ENCODE measurements at places on chromosomes 1 and 21.

DNA sequence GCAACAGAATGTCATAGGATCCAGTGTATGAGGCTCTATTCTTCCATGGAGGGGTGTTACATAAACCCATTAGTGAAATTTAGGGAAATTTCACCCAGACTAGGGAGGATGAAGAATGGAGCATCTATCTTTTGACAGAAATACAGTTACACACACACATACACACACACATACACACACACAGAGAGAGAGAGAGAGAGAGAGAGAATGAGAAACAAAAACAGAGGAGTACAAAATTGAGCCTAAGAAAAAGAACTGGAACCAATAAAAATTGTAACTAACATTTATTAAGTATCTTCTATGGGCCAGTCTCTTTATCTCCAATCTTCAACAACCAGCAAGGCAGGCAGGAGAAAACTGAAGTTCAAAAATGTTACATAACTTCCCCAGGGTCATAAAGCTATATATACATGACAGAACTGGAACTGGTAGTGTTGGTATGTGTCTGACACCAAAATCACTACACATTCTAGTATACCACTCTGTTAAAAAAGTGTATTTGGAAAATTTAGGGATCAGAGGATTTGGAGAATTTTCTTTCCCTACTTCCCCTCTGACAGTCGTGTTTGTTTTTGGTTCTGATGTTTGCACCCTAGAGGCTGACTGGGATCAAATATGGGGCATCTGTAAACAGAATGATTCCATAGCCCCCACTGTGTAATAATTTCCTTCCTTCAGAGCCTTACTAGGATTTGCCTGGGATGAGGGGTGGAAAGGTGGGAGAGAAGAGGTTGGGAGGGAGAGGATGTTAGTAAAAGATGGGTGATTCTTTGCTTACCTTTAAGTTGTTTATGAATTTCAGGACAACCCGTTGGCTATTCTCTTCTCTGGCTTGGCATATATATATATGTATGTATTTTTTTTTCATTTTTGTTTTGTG is 1.0 kb upstream of the ZFYVE9 start:
- no peak for DNase-seq

- no peak for DNase-seq
These were observed 3.0 kb downstream of the YARS1 start for GRCh38 chr1:32813941-32814739.

DNA sequence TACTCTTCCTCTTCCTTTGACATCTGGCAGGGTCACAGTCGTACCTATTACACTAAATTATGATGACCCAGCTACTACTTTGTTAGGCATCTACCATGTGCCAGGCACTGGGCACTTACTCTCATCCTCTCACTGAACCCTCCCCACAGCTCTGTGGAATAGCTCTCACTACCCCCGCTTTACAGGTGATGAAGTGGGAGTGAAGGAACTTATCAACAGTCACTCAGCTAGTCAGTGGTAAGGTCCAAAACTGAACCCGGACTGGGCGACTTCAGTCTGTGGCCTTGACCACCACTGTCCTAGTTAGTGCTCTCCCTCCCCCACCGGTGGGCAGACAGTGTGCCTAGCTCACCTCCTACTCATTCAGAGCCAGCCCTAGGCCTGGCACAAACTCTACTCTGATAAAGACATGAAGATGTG is 12.3 kb downstream of the ADGRB2 start:
- DNase-seq: no peak

GRCh38 chr21:21622460-21623234 is 624.4 kb downstream of the NCAM2 start:
- no peak for DNase-seq

GRCh38 chr1:73886716-73887115 is 311.3 kb downstream of the LRRIQ3 start:
- no peak for DNase-seq

GRCh38 chr1:32104127-32104526 is 3.7 kb upstream of the KPNA6 start:
- DNase-seq: no peak

DNA sequence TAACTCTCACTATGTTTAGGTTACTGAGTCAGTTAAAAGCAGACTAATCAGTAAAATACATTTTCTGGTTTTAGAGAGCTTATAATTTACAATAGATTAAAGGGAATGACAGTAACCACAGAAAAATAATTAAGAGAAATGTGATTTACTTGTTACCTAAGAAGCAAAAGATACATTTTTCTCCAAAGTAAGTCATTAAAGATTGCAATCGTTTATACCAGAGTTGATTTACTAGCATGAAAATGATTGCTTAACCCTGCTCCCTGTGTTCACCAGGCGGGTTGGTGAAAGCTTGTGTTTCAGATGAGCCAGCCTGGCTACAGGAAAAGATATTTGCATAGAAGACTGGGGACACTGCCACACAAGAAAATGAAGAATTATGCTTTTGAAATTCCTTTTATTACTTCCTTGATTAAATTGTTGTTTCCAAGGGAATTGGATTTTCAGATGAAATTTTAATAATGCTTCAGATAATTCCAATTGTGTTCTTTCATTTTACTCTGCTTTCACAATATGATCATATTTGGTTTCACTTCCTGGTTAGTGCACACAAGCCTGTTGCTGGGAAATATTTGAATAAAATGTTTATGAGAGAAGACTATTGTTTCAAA is 27.9 kb downstream of the LRRC8B start:
- DNase-seq: no peak

- DNase-seq: no peak
These were observed 36.1 kb downstream of the ACTA1 start for GRCh38 chr1:229397762-229398161.

DNA sequence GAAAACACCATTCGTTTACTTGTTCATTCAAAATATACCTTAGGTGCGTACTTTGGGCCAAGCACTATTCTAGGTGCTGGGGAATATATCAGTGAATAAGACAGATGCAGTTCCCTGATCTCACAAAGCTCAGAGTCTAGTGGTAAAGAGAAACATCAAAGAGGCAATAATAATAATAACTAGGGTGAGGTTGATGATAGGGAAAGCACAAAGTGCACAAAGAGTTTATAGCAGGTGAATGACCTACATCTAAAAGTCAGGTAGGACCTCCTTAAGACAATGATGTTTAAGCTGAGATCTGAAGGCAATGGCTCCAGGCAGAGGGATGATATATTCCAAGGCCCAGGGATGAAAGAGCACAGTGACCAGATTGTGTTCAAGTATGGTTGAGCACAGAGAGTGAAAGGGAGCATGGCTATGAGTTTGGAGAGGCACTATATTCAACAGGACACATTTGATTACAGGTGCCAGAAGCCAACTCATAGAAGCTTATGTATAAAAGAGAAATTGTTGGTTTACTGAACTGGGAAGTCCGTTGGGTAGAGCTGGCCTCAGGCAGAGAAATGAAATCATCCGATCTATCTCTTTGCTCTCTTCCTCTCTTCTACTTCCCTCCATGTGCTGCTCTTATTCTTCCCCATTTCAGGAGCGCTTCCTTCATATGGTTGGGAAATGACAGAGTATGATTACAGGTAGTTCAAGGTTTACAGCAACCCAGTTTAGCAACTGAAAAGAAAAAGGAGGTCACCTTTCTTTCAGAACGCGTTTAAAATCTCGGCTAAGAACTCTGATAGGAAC is 23.0 kb upstream of the CCT8 start:
- no peak for DNase-seq

DNA sequence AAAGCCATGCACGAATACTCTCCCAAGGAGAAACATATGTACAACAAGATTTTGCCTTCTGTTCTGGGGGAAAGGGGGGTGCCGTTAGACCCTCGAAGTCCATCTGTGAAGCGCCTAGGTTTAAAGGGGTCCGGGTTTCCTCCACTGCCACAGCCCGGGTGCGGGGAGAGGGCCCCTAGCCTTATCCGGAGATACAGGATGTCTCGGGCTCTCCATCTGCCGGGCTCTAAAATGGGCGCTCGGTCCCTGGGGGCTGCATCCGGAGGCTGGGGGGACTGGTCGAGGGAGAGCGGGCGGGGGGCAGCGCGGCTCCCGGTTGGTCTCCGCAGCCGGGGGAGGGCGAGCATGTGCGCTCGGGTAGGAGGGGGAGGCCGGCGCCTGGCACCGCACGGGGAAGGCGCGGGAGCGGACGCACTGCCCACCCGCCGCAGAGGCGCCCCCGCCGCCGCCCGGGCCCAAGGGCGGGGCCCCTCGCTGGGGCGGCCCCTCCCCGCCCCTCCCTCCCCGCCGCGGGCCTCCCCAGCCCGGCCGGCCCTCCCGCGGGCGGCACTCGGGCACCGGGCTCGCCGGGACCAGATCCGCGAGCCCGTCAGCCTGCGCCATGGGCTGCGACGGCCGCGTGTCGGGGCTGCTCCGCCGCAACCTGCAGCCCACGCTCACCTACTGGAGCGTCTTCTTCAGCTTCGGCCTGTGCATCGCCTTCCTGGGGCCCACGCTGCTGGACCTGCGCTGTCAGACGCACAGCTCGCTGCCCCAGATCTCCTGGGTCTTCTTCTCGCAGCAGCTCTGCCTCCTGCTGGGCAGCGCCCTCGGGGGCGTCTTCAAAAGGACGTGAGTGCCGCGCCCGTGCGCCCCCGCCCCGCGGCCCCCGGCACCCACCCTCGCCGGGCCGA is 63.1 kb downstream of the ELK4 start:
- no peak for DNase-seq

GRCh38 chr1:220791285-220791684 is 4.6 kb downstream of the MTARC1 start:
- no peak for DNase-seq

DNA sequence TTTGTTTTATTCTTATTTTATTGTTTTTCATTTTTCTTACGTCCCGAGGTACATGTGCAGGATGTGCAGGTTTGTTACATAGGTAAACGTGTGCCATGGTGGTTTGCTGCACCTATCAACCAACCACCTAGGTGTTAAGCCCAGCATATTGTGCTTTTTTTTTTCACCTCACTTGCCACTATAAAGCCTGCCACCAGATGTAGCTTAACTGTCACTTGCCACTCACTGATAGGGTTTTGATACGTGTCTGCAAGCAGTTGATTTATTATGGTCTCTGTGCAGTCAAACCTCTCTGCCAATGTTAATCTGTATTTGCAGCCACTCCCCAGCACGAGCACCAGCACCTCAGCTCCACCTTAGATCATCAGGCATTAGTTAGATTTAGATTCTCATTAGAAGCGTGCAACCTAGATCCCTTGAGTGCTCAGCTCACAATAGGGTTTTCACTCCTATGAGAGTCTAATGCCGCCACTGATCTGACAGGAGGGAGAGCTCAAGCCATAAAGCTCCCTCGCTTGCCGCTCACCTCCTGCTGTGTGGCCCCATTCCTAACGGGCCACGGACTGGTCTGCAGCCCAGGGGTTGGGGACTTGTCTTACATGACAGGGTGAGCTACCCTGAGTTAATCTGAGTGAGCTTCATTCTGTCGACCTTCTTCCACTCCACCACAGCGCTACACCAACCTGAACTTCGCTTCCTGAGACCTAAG is 17.9 kb upstream of the ABCG1 start:
- DNase-seq: no peak

GRCh38 chr1:48773133-48773532 is 3.6 kb downstream of the BEND5 start:
- no peak for DNase-seq

GRCh38 chr1:183987593-183988318 is 49.8 kb downstream of the COLGALT2 start:
- DNase-seq: no peak

DNA sequence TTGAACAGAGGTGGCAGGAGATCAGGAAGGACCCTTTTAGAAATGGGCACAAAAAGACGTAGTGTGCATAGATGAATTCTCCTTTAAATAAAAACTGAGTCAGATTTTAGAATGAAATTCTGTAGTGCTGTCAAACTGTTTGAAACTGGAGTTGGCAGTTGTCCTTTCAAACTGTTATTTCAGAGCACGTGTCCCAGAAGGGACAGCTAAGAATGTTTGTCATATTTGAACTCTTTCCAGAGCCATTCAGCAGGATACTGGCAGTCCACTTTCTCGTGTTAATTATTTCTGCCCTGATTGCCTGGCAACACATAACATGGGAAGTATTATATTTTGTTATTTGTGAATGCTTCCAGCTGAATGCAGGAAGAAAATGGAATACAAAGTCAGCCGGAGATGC is 212.3 kb upstream of the DPYD start:
- no peak for DNase-seq

DNA sequence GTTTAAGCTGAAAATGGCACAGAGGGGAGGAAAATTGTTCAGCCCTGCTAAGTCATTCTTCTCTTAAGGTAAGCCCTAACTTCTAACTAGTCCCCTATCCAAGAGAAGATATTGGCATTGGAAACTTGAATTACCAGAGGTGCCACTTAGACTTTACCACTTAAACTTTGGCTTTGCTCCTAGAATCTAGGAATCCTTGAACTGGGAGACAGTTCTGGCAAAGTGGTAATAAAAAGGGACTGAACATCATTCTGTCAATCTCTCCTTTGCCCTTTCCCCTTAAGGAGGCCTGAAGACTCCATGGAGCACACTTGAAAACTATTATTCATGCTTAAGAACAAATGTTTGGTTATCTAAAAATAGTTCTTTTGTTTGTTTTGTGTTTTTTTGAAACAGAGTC is 8.4 kb downstream of the ATP1A4 start:
- no peak for DNase-seq

DNA sequence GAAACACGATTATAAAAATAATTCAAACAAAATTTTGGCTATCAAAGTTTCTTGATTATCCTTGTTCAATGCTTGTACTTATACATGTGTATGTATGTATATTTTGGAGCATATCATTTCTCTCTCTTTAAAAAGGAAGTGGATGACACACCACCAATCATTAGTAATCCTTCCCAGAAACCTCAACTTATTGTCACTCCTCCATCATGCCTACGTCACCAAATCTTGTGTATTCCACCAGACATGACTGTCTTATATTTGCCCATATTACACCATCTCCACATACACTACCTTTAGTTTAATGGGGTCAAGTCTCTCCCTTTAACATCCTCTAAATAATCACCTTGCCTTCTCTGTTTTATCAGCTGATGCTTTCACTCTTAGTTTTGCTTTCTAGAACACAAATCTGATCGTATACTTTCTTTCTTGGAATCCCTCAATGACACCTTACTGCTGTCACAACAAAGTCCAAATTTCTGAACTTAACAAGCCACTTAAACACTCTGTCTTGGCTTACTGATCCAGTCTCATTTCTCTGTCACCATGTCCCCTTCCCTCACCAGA is 124.0 kb downstream of the BRINP3 start:
- DNase-seq: no peak

DNA sequence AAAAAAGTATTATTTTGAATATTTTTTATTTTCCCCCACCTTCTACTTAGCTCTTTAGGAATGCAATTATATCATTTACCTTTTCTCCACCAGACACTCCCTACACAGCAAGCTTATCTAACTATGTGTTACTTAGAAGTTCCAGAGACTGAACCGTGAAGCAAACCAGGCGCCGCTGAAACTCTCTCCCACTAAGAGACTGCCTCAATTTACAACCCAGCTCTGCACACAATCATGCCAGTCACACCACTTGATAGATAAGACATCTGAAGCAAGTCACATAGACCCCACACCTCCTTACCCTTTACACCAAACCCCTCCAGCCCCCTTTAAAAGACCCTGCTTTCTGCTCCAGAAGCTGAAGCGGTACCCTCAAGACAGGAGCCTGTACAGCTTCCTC is 245.5 kb downstream of the S1PR1 start:
- DNase-seq: no peak

- no peak for DNase-seq
These were observed 5.5 kb downstream of the TRABD2B start for GRCh38 chr1:47991673-47992072.
